ENCODE measurements at places on chromosomes 2 and 18. TPM values are rescaled to one million over a fixed set of nuclear protein-coding genes. Genes with fewer than 3 reads are reported as not detected.

ATP6V1C2 gene
- 0.16 TPM for total RNA-seq

- DNase-seq: no peak
Measured at GRCh38 chr2:174436351-174436750, 40.8 kb downstream of the SCRN3 start.

DNA sequence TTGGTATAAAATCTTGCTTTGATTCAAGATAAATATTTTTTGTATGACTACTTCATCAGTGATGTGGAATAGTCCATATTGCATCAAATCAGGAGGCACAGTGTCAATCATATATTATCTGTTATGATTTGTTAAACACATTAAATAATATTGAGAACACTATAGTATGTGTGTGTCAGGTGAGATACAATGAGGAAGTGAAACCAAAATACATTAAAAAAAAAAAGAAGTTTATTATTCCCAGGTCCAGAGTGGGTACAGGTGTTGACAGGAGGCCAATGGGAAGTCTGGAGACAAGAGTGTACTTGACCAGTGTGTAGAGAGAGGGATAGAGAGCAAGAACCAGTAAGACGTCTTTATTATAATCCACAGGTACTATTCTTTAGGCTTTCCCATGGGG lies 292.6 kb downstream of the FSIP2 start:
- no peak for DNase-seq

DNA sequence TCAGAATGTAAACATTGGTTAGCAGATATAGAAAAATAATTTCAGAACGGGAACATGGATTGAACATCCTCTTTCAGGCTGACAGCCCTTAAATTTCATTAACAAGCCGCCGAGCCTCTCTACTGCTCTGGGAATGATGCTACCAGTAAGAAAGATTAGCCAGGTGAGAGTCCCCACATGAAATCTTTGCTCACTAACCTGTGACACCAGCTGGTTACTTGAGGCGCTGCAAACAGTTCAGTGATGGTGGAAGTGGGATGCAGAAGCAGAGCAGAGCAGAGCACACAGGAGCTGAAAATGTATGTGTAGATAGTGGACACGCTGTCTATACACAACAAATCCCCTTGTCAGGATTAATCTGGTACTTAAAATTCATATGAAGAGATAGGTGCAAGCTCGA lies 721.1 kb downstream of the DPP10 start:
- no peak for DNase-seq

GRCh38 chr2:208386541-208386940 lies 20.1 kb upstream of the PTH2R start:
- no peak for DNase-seq

Data from occipital lobe (tissue), 3 donors.